SW480 (cell line): ENCODE measurements at places on chromosomes 5 and 9.

DNA sequence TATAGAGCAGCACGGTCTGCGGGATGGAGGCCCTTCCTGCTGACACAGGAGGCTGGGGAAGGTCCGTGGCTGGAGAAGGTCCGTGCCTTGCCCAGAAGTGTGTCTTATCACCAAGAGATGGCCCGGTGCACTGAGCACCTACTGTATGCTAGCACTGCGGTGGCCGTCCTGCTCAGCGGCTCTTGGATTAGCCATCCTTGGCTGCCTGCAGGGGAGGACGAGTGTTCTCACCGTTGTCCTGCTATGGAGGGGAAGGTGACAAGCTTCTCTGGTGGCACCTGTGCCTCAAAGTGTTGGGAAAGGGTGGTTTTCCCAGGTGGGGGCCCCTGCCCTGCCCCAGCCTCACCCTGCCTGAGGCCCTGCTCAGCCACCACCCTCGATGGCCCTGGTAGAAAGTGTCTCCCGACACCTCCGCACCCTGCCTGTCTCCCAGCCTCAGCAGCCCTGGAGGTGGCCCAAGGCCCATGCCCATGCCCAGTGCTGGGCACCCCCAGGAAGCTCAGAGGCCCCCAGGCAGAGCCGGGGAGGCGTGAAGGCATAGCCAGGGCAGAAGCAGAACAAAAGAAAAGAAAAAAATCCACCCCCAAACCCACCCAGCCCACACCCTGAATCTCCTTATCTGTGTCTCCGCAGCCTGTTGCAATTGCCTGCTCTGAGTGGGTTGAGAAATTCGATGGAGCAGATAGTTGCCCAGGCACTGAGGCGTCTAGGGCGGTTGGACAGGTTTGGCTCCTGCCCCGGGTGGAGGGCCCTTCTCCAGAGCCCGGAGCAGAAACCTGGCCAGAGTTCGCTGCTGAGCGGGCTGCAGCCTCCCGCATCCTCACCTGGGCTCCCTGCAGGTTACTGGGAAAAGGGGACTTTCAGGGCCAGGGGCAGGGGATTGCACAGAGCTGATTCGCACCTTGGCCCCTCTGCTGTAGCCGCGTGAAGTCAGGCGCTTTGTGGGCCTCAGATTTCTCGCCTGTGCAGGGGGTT is 30.5 kb downstream of the RXRA start:
- no peak for DNase-seq

DNA sequence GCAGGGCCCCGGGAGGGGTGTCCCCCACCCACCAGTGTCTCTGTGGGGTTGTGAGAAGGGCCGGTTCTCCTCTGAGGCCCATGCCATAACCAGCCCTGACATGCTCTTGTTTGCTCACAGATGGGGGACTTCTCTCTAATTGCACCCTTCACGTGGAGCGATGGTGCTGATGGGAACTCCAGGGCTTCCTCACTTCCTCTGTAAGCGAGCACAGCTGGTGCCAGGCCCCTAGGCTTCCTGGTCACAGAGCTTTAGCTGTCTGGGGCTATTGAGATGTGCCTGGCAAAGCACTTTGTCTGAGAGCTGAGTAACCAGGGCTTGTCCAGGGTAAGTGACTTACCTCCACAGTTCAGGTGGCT is 36.4 kb downstream of the PHF2 start:
- DNase-seq, result no peak

GRCh38 chr5:140358738-140359310 is 1.2 kb upstream of the SLC4A9 start:
- peak; percentile 51 for DNase-seq

DNA sequence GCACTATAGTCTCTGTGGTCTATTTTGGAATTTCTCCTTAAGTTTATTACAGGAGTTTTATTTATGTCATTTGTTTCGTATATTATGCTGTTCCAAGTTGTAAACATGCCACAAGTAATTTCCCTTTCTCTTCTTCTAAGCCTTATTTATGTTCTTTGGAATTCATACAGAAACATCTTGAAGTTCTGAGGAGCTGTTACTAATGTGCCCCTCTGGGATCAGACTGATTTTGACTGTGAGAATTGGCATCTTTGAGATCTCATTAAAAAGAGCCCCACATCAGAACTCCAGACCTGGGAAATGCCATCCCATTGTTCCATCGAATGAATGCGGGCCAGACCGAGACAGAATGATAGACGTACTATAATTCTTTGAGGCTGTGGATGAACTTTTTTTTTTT is 138.8 kb upstream of the CD180 start:
- DNase-seq, result no peak

DNA sequence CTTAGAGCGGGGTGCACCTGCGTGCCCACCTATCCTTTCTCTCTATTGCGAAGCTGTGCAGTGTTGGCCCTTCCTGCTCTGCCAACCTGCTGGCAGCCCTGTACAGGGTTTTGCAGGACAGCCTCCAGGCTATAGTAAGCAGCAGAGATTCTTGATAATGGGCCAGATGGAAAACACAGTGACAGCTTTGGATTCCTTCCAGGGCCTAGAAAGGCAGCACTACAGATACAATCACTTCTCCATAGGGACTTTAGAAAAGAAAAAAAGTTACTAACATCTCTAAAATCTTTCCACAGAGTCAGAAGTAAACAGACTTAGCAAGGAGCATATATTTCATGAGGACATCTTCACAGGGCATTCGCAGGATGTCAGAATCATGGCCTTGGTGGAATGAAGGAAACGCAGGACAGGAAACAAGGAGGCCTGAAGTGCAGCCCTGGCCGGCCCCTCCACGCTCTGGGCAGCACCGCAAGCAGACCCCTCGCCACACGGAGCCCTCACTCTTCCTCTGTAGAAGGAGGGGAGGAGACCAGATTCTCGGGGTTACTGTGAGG is 172.1 kb upstream of the GAS1 start:
- DNase-seq, result no peak

DNA sequence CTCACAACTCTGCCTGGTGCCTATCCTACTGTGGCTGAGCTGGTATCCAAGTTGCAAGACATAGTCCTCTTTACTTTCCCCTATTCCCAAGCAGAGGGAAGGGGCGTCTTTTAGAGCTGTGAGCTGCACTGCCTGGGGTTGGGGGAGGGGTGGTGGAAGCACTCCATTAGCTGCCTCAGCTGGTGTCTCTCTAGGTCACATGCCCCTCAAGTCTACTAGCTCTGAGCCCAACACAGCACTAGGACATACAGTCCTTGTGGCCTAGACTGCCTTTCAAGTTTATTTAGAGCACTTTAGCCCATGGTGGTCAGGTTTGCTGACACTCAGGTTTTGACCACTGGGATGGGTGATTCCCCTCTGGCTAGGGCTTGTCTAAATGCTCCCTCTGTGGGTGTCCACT is 54.7 kb downstream of the SREK1 start:
- DNase-seq, result no peak

DNA sequence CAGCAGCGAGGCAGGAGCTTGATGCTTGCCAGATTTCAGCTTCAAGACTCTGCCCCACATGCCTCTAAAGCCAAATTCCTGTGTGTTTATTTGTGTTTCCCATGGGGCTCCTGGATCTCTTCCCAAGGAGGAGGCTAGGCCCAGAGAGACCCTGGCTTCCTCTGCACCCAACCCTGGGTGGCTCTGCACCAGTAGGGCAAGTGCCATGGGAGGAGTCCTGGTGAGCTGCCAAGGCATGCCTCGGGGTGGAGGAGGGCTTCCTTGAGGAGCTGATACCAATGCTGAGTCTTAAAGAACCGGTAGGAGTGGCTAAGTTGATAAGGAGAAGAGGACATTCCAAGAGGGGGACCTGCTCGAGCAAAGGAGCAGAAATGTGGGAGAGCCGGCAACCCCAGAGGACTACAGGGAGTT is 6.8 kb upstream of the TIFAB start:
- DNase-seq, result no peak

GRCh38 chr5:142012186-142012785 is 541 bp downstream of the GNPDA1 start:
- peak; percentile 47 for DNase-seq

- no peak for DNase-seq
Measured at GRCh38 chr5:149421834-149422233, 42.7 kb upstream of the IL17B start.

- DNase-seq, result no peak
Measured at GRCh38 chr5:66538531-66538930, 57.7 kb upstream of the MAST4 start.

- DNase-seq, result no peak
Measured at GRCh38 chr9:115495836-115496235, 377.9 kb upstream of the TNC start.

- no peak for DNase-seq
Measured at GRCh38 chr5:14465776-14466175, 115.8 kb upstream of the OTULINL start.

DNA sequence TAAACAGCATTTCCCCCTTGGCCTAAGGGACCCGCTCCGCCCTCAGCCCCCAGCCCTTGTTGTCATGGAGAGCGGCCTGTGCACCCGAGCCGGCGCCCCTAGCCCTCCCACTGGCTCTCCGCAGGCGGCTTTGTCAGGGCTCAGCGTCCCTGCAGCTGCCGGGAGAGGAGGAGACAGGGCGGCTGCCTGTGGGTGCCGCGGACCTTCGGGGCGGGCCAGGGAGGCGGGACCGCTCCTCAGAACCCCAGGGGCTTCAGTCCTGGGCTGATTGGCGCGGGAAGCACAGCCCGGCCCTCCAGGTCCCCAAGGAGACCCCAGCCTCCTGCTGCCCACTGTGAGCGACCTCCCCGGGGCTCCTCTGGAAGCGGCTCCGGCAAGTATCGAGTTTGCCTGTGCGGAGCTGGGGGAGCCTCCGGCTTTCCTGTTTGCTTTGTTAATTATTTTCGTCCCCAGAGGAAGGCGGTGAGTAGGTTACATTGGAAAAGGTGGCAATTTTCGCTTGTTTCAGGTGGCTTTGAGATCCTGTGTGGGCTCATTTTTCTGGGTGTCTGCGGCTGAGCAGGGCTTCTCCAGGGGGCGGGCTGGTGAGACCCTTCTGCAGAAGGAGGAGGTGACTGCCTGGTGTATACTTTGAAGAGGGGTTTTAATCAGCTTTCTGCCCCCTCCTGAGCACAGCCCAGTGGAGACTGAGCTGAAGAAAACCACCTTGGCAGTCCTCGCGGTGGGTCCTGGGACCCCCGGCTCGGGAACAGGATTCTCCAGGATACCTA is at the start of gene FGD3:
Gene FGD3, plus strand, starts transcription at position 256 of the 770 bp plus-strand sequence. CDS start 28,734 bp downstream, outside the sequence.
- peak; percentile 29 for DNase-seq

GRCh38 chr9:123669346-123669745 is 260.6 kb downstream of the DENND1A start:
- peak; percentile 8 for DNase-seq

DNA sequence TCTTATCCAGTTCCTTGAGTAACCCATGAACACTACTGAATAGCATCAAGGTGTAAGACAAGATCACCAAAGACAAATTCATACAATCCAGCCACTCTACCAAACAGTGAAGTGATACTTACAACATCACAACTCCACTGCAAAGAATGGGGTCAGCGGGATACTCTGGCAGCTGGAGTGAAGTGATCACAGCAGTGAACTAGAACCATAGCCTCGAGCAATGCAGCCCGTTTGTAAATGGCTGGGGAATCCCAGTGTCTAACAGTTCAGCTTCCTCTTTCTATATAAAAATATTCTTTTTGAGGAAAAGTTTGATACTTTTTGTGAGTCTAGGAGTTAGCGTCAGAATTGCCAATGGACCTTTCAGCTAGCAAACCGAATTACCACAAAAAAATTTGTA is 515.2 kb downstream of the ZNF608 start:
- DNase-seq, result no peak

DNA sequence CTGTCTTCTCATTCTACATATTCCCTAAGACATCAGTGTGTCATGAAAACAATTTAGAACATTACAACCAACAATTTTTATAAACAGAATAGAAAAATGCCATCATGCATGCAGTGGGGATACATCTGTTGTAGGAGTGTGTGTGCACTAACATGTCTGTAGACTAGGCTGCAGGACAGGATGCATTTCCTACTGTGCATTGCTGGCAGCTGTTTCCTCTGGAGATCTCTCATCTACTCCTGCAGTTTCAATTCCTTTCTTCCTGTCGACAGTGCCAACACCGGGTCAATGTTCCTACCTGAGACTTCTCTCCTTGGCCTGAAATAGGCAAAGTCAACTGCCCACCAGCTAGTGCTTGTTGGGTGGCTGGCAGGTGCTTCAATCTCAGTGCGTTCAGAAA is 69.8 kb downstream of the ANKH start:
- DNase-seq, result no peak

DNA sequence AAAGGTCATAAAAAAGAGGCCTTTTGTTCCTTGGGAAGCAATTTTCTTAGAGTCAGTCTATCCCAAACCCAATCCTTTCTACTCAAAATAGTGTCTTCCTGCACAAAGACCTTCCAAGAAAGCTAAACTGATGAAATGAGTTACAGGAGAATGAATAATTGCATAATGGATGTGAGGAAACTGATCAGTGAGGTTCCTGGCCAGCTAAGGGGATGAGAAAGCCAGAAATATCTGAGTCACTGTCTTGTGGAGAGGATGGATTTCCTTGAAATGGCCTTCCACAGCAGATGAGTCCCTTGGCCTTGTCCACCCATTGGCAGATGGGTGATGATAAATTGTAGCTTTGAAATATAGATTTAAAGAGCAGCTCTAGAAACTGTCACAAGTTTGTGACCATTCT is 756.1 kb downstream of the DNAH5 start:
- no peak for DNase-seq

- DNase-seq, result peak; percentile 73
Measured at GRCh38 chr5:154829589-154830218, 20.7 kb downstream of the FAXDC2 start.

DNA sequence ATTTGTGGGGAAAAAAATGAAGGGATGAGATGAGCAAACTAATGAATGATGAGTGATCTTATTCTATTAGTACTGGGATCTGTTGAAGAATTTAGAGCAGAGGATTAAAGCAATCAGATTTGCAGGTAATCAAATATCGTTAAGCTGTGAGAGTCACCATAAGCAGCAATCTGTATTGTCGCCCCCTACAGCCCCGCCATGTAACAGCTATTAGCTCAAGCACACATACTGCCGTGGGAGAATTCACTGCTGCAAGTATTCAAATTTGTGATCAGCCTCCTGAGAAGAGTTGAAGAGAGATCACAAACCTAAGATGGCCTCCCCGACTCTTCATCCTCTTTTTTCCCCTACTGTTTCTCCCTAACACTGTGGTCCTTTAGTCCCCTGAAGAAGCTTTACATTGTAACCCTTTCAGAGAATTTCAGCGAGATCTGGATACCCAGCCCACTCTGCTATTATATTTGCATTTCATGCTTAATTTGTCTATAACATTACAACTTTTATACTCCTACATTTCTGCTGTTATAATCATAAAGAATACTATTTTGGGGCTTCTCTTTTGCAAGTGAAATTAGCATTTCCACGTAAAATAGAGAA is 28.5 kb upstream of the PHF24 start:
- DNase-seq, result peak; percentile 33

GRCh38 chr9:3214741-3215140 is 311.1 kb downstream of the RFX3 start:
- no peak for DNase-seq

- no peak for DNase-seq
Measured at GRCh38 chr9:138003485-138004190, 126.1 kb downstream of the CACNA1B start.

GRCh38 chr5:63128018-63128417 is 549.4 kb downstream of the LRRC70 start:
- no peak for DNase-seq
